ENCODE measurements at places on chromosomes 1 and 21.

DNA sequence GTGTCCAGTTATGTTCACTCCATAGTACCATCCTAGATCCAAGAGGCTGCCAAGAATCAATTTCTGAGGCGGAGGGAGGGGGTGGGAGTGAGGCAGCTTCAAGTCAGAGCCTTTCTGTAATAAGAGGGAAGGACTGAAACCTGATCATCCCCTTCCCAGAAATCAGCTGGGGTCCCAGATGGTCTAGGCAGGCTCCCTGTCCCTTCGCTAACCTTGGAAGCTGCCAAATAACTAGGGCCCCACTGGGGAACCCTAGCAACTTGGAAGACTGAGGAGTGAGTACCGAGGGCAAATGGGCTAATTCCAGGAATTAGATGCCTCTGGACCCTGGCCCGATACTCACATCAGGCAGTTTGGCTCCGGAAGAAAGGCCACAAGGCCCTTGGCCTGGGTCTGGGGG lies 113.3 kb downstream of the NAV1 start:
- no peak for DNase-seq

- no peak for DNase-seq
Measured at GRCh38 chr1:180862305-180862704, 50.4 kb upstream of the KIAA1614 start.

DNA sequence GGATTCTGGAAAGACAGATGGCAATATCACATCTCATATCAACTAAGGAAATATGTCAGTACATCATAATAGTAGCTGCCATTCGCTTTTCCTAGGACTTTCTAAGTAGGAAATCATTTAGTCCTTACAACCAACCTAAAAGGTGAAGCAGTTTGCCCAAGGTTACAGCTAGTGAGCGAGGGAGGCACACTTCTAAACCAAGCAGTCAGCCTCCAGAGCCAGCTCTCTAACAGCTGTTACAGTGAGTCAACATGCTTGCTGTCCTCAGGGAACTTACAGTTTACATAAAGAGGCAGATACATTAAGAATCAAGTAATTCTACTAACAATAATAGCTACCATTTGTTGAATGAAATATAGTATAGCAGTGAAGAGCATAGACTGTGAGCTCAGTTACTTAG lies 57.1 kb downstream of the GIPC2 start:
- no peak for DNase-seq

DNA sequence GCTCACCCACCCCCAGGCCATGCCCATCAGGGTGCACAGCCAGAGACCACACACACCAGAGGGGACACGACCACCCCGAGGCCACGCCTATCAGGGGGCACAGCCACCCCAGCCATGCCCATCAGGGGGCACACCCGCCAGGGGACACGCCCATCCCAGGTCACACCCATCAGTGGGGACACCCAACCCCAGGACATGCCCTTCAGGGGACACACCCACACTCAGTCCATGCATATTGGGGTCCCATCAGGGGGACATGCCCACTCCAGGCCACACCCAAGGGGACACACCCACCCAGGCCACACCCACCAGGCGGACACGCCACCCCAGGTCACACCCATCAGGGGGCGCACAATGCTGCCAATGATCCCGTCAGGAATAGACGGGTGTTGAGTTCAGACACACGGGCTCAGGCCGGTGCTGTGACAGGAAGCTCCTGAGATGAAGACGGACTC lies 20.7 kb downstream of the MCM3AP start:
- peak; percentile 7 for DNase-seq

DNA sequence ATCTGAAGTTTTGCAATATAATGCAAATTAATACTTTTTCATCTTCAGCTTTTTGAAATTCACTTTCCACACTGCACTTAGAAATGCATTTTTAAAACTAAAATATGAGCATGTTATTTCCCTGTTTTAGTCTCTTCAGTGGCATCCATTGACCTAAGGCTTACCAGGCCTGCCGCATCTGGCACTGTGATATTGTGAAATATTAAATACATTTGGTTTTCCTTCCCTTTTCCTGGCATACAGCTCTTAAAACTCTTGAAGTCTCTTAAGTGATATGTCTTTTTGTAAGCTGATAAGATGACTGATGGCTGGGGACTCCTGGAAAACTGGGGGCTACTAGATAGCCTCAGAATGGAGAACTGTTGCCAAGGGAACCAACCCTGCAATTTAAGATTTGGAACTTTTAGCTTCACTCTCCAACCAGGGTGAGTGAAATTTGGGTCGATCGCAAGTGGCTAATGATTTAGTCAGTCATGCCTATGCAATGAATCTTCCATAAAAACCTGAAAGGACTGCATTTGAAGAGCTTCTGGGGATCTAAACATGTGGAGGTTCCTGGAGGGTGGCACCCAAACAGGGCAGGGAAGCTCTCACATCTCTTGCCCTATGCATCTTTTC lies 75.5 kb upstream of the PDC start:
- DNase-seq, result no peak

DNA sequence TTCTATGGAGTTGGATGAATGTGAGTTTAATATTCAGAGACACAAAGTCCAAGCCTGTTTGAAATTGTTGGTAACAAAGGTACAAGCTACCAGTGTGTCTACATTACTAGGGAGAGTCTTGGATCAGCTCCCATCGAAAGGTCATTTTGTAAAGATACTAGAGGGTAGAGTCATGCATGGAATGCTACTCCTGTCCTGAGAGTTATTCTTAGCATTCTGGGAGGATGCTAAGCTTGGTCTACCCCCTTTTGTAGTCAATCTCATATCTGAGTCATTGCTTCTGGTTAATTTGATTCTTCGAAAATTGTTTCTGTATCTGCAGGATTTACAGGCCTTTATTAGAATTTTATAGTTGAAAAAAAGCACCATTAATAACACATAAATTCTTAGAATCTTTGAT lies 240.2 kb downstream of the ST6GALNAC3 start:
- no peak for DNase-seq

GRCh38 chr21:40021558-40022351 lies 154.5 kb downstream of the PCP4 start:
- DNase-seq, result no peak

- DNase-seq, result peak; percentile 66
Measured at GRCh38 chr1:161499099-161500039, 5.9 kb upstream of the FCGR2A start.

GRCh38 chr1:156387870-156388173 lies 18.8 kb downstream of the RHBG start:
- DNase-seq, result no peak

DNA sequence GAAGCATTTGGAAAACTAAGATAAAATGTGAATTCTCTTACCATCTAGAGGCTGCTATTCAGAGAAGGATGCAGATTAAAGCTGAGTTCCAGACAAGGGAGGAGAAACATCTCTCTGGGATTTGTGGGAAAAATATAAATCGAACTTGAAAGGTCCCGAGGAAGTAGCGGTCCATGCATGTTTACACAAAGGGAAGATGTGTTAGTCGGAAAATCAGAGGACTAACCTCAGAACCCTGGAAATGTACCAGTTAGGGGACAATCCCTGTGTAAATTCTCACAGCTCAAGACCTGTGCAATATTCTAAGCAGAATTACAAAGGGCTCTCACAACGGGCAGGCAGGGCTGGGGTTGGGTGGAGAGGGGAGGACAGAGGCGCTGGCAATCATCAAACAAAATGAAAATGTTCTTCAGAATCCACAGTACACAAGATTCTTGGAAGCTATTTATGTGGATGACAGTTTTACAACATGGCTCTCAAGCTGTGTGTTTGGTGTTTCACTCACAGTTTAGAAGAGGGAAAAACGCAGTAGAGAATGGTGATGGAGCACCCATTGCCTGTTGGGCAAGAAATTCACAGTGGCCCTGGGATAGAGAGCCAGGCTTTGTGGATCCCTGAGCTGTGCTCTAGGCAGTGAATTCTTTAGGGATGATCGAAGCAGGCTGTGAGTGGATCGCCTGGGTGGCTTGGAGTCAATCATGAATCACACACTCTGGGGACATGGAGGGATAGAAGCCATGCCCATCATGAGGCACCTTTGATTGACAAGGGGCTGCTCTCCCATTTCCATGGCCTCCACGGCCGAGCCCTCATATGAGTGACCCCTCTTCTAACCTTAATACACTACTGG lies 47.6 kb downstream of the KCNJ6 start:
- DNase-seq, result no peak

- no peak for DNase-seq
Measured at GRCh38 chr1:32770741-32771548, 46.2 kb downstream of the YARS1 start.

GRCh38 chr1:168613691-168614231 lies 37.4 kb downstream of the XCL1 start:
- DNase-seq, result no peak

DNA sequence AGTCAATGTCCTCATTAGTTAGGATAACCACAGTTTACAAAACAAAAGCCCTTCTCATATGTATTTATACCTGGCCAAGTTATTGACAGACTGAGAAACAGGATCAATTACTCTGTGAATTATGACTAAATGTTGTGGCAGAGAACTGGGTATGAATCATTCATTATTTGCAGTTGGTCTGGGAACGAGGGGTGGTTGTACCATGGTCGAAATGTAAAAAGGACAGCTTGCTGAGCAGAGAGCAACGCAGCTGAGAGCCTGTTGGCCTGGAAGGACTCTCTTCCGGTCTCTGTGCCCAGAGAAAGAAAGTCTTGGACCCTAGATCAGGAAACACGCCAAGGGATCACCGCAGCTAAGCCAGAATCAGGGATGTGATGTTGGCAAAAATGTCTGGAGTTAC lies 169.6 kb downstream of the DISC1 start:
- DNase-seq, result no peak

GRCh38 chr1:245615001-245615400 lies 460.2 kb downstream of the KIF26B start:
- DNase-seq, result no peak

DNA sequence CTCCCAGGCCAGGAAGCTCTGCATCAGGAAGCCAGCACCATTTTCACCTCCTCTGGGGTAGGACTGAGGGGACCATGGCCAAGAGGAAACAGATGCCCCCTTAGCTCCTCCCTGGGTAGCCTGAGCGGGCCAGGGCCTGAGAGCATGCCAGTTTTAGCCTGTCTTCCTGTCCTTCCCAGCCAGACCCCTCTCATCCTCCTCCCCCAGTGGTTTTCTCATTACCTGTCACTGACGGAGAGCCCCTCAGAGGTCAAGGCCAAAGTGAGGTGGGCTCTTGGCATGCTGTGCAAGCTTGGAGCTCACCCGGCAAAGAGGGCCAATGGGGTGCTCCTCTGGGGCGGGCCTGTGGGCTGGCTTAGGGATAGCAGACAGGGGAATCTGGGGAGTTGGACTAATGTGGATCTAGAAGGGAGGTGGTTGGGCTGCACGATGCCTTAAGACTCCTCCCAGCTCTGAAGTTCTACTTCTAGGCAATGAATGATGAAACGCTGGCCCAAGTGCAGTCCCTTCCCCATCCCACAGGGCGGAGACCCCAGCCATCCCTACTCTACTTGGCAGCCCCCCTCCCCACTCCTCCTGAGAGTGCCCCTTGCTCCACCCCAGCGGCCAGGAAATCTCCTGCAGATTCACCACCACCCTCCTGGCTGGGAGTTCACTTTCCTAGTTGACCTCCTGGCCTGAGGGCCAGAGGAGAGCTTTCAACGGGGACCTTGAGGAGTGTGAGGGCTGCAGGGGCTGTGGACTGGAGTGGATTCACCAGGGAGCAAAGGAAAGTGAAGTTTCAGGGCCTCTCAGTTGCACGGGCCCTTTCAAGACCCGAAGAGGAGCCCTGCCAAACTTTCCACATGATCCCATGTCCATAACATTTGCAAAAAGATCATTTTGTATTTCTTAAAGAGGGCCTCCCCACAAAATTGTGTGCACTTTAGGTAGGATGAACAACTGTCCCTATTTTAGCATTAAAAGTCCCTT lies 9.4 kb upstream of the LMNA start:
- DNase-seq, result no peak

GRCh38 chr1:245155272-245156040 lies 671 bp downstream of the KIF26B start:
- peak; percentile 39 for DNase-seq

GRCh38 chr1:222938986-222939385 lies 124.1 kb downstream of the DISP1 start:
- no peak for DNase-seq

- DNase-seq, result no peak
Measured at GRCh38 chr1:242435200-242435599, 89.3 kb downstream of the PLD5 start.

- DNase-seq, result no peak
Measured at GRCh38 chr1:117370071-117370470, 2.8 kb downstream of the MAN1A2 start.

- no peak for DNase-seq
Measured at GRCh38 chr1:9651565-9652378, at the start of gene PIK3CD. Gene PIK3CD, plus strand, starts transcription at chr1:9651731. Its CDS starts 58,725 bp downstream, at chr1:9710456.

DNA sequence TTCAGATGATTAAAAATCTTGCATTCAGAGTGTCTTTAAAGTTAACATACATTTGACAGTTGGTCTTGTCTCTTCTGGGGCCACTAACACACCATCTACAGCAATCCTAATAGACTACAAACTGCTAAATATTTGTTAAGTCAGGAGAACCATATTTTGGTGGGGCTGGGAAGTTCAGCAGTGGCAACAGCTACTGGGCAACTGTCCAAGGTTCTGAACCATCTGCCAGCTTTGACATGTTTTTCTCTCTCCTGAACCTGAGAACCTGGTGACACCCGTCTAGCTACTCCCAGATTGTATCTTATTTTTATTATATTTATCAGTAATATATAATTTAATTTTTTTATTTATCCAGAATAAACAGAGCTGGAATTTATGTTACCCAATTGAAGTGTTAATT lies 199.0 kb upstream of the DPYD start:
- no peak for DNase-seq

DNA sequence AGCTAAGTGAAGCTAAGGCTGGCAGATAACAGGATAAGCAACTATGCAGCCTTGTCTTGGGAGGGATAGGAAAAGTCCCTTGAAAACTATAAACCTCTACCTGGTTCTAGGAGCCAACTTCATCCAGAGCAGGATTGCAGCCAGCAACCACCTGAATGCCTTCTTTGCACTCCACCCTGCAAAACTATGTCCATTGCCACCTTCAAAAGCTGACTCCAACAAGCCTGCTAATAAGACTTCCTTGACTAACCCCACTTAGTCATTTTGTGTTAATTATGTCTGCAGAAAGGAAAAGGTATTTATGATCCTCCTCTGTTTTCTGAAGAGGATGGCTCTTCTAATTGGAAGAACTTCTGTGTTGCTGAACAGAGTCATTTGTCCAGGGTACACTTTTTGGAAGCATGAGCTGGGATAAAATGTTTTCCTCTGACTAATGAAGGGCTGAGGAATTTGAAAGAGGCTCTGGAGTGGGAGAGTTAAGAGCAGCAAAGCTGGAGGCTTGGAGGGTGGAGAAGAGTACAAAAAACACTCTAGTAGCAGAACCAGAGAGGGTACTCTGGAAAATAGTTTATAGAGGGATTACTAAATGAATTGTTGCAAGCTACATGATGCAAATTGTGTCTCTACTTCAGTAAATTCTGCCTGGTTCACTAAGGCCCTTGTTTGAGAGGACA lies 9.6 kb upstream of the RIMKLA start:
- no peak for DNase-seq

DNA sequence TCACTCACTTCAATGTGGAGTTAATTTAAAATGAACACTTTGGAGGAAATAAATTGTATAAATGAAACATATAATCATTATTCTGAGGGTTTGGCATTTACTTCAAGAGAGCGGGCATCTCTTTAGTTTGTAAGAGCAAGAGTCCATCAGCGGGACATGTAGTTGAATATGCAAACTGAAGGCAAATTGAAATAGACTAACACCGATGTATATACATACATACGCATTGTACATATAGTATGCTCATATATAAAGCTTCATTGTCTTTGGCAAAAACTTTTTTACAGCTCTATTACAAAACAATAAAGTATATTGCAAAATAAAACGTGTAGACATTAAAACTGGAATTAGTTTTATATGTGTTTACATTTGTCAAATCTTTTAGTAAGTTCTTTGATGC lies 328.9 kb downstream of the LTN1 start:
- no peak for DNase-seq

- DNase-seq, result no peak
Measured at GRCh38 chr1:46130121-46130520, 2.3 kb downstream of the PIK3R3 start.

Data from SK-MEL-5 (cell line).